ENCODE measurements at places on chromosomes 11 and 22. TPM values are rescaled to one million over a fixed set of nuclear protein-coding genes. Genes with fewer than 3 reads are reported as not detected.

- no peak for DNase-seq
These were observed 9.6 kb downstream of the QSER1 start for GRCh38 chr11:32902089-32902665.

DNA sequence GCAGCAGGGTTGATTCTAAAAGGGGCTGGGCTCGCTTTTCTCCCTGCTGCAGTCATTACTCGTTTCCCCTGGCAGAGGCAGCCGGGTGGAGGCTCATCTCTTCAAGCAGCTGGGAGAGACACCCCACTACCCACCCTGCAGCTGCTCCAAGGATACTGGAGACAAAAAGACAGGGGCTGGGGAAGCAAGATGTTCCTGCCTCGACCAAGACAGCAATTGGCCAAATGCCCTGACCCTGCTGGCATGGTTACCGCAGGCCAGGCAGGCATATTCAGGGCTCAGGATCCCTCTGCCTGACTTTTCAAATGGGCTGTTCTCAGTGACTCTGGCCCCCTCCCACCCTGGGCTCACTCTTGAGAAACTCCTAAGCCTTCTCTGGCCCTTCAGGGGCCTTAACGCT lies 6.8 kb upstream of the RGL4 start:
- DNase-seq: no peak

DNA sequence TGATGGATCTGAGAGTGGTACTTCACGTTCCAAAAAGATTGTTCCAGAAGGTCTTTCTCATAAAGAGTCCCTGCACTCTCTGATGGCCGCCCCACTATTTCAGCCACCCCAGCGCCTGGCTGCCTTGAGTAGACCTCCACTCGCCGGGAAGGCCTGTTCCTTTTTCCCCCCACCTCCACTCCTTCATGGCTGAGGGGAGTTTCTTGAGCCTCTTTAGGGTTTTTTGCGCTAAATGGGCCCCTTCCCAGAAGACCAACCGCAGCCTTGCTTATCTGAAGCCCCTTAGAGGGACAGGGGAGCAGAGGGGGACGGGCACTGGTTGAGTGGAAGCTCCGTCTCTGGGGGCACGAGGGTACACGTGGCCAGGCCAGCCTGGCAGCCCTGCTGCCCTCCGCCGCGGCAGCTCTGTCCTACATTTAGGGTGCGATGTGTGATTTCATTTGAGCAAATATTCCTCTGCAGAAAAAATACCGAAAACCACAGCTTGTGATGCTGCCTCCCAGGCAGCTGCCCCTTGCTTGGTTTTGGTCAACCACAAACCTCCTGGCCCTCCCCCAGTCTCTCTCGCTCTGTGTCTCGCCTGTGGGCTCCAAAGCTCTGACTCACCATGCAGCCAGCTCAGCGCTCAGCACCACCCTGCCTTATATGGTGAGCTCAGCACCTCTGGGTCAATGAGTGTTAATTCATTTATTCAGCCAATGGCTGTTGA lies 88.7 kb downstream of the TP53I11 start:
- peak; percentile 98 for DNase-seq

DNA sequence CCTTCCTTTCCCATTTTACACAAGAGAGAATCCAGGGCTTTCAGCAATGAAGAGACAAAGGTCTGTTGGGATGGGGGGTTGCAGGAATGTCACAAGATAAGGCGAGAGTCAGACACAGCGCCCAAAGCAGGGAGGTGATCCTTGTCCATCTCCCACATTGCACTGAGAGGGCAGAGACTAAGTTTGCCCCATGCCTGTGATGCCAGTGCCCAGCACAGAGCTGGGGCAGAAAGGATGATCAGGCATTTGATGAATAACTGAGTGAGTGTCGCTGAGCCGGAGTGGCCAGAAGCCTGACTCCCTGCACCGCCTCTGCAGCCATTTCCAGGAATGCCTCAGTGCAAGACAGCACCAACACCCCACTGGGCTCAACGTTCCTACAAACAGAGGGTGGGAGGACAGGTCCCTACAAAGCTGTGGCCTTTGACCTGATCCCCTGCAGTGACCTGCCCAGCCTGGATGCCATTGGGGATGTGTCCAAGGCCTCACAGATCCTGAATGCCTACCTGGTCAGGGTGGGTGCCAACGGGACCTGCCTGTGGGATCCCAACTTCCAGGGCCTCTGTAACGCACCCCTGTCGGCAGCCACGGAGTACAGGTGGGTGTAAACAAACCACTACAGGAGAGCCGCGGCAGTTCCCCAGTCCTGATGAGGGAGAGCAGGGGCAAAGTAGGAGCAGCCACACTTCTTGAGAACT lies 2.3 kb downstream of the UPK3A start:
- no peak for DNase-seq

GRCh38 chr11:65744026-65744698 lies 23.6 kb upstream of the RNASEH2C start:
- peak; percentile 16 for DNase-seq

BLID gene
- not detected for total RNA-seq
